ENCODE measurements at places on chromosomes 13 and 19.

DNA sequence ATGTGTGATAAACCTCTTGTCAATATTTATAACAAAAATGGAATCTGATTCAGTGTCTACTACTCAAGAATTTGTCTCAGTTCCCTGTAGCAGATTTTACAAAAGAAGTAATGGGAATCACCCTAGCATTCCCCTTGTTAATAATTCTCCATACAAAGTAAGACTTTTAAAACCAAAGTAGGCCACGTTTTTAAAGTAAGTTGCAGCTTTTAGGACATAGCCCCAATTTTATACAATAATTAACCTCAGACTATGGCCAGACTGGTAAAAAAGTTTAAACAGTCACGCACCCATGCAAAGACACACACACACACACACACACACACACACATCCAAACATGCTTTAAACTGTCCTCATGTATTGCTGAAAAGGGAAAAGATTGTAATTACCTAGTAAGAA, 589.9 kb downstream of the PCDH9 start:
- no peak for DNase-seq

DNA sequence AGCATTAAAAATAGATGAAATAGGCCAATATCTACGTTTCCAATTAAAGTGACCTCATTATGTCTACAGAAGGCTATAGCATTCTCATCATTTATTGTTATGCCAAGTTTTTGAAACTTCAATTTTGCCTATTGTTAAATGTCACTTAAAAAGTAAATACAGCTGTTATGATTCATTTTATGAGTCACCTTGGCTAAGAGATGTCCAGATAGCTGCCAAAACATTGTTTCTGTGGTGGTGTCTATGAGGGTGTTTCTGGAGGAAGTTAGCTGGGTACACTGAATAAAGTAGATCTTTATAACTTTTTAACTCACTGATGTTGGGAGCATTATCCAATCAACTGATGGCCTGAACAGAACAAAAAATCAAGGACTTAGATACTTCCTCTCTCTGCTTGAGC, 1209.7 kb upstream of the PCDH9 start:
- DNase-seq = no peak

GRCh38 chr13:66159511-66159910, 1070.6 kb downstream of the PCDH9 start:
- DNase-seq = no peak

GRCh38 chr13:106416645-106417044, 118.8 kb downstream of the EFNB2 start:
- DNase-seq = no peak

- peak; percentile 59 for DNase-seq
Observed at GRCh38 chr19:55373993-55374757, 2.5 kb upstream of the TMEM190 start.

- DNase-seq = no peak
Observed at GRCh38 chr19:32611161-32611560, 30.2 kb downstream of the PDCD5 start.

- no peak for DNase-seq
Observed at GRCh38 chr13:79703772-79704171, 222.8 kb downstream of the NDFIP2 start.

- DNase-seq = peak; percentile 61
Observed at GRCh38 chr13:77026861-77027621, at the start of gene FBXL3. Gene FBXL3, minus strand, starts transcription at chr13:77027159. Its CDS starts 5,299 bp downstream, at chr13:77021860.

DNA sequence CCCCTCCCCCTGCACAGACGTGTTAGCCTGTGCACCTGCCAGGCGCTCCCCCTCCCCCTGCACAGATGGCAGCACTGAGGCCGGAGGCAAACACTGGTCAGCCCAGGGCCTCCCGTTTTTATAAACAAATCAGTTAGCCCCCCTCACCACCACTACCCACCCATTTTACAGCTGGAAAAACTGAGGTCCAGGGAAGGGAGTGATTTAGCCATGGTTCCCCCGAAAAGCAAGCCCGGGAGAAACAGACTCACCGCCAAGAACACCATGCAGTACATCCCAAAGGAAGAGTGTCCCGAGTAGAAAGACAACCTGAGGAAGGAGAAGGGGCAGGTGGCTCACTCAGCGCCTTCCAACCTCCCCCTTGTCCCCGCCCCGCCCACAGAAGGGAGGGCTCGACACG, 8.7 kb downstream of the PLPP2 start:
- DNase-seq = no peak

- DNase-seq = no peak
Observed at GRCh38 chr19:55486971-55487923, 989 bp upstream of the SSC5D start.

DNA sequence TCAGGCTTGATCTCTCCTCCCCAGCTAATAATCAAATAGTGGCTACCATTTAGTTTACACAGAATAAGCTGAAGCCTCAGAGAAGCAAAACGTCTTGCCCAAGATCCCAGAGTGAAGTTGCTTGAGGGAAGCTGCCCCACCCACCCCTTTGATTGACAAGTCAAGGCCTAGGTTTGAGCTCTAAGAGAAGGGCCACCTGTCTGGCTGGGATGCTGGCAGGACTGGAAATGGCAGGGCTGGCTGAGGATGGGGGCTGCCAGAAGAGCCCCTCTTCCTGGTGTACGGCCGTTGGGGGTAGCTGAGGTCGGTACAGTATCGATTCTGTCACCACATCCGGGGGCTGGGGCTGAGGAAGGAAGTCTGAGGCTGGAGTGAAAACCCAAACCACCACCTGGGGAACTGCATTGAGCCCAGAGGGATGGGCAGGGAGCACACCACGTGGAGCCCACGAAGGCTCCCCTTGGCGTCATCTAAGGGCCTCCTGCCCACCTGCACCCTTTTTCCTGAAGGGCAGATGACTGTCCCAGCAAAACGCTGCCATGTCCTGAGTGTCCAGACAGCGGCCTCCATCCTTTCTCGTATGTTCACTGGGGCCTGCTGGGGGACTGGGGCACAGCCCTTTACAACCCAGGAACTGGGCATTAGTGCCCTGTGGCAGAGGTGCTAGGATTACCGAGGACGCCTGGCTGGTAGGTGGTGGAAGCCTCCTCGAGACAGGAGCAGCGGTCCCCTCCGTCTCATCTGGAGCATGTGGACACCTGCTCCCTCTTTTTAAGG, 1.4 kb upstream of the PRKD2 start:
- DNase-seq = peak; percentile 56

DNA sequence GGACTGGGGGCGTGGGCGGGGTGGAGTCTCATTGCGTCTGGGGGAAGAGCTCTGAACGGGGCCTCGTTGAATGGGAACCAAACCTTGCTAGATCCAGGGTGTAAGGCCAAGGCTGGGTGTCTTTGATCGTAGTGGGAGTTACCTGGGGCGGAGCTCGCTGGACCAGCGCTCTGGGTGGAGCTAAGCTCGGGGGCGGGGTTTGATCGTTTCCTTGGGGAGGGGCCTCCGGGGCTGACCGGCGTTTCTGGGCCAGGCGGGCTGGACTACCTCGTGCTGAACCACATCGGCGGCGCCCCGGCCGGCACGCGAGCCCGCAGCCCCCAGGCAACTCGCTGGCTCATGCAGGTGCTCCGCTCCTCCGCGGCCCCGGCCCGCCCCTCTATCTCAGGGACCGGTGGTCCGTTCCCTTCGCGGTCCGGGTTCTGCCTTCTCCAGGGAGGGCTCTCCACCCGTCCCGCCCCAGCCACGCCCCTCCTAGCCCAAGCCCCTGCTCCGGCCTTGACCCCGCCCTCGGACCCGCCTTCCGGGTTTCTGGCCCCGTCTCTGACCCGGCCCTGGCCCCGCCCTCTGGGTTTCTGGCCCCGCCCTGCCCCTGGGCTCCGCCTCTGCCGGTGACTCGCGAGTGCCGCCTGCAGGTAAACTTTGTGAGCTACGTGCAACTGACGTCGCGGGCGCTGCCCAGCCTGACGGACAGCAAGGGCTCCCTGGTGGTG, 3.3 kb upstream of the RPL36 start:
- peak; percentile 100 for DNase-seq

DNA sequence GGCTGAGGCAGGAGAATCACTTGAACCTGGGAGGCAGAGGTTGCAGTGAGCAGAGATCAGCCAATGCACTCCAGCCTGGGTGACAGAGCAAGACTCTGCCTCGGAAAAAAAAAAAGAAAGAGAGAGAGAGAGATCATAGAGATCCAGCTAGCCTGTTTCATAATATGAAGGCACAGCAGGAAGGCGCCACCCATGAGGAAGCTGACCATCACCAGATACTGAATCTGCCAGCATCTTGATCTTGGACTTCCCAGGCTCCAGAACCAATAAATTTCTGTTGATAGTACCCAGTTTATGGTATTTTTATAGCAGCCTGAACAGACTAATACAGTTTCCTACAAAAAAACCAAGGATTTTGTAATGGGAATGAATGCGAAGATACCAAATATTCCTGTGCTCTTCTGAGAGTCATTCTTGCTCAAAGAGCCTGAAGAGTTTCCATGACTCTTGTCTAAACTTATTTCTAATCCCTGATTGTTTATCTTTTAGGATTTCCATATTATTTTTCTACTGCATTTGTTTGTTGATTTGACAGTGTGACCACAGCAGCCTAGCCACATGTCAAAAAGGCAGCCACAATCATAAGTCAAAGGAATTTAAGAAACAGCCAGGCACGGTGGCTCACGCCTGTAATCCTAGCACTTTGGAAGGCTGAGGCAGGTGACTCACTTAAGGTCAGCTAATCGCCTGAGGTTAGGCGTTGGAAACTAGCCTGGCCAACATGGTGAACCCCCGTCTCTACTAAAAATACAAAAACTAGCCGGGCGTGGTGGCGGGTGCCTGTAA, 37.7 kb upstream of the PDCD5 start:
- no peak for DNase-seq

GRCh38 chr19:47608969-47609905, at the start of gene BICRA:
Gene BICRA, plus strand, starts transcription at chr19:47609134. Its CDS starts 64,441 bp downstream, at chr19:47673575.
- DNase-seq = peak; percentile 85

- DNase-seq = no peak
Observed at GRCh38 chr13:106041445-106041844, 494.0 kb downstream of the EFNB2 start.

DNA sequence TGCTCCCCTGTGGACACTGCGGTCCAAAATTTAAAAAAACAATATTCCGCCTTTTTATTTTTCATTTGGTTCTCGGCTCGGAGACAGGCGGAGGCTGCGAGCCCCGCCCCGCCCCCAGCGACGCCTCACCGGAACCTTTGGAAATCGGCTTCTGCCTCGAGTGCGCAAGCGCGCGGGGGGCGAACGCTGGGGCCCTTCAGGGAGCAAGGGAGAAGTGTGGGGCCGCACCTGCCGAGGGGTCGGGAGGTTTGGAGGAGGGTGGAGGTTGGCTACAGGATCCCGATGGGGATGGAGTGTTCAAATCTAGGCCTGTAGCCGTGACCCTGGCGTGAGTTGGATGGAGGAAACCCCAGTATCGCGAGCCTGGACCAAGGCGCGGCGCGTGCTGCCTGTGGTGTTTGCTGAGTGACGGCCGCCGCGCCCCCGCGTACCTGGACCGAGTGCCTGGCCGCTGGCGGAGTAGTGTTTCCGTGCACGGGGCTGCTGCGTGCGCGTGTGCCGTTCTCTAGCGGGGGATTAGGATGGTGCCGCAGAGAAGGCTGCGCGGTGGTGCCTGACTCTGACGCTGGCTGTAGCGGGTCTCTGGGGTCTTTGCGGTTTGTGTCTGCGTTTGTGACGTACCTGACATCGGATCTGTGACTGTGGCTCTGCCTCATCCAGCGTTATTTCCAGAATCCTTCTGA, 565 bp upstream of the ZFP30 start:
- peak; percentile 68 for DNase-seq

DNA sequence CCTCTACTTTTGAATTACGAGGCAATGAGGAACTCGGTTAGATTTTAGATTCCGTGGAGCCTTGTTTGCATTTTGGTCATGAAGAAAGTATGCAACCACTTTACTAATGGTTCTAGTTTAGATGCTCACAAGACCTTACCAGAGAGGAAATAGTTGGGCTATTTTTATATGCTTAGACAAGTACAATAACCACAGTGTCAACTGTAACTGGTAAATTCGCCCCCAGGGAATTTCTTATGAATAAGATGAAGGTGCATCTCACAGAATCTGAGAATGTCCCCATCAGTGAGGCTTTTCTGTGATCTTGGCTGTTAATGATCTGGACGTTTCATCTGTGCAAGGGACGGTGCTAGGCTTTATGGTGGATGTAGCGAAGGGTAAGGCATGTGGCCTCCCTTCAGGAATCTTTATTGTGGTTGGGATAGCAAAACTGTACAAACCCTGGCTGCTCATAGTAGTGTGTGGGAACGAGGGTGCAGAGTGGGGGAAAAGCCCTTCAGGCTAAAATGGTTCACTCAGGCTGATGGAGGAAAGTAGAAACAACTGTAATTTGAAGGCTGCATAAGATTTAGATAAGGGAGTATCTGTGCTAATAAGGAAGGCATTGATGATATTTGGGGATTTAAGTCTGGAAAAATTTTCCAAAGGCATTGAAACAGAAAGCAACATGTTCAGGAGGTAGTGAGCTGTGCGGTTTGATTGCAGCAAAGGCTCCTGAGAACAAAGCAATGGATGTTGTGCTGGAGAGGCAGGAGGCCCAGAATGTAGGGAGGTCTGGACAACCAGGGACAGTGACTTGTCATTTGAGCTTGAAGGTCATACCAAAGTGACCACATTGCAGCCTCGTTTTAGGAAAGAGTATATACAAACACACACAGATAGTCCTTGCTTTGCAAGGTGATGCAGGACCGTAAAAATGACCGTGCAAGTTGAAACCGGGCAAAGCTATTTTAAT, 28.4 kb downstream of the UBAC2 start:
- no peak for DNase-seq

DNA sequence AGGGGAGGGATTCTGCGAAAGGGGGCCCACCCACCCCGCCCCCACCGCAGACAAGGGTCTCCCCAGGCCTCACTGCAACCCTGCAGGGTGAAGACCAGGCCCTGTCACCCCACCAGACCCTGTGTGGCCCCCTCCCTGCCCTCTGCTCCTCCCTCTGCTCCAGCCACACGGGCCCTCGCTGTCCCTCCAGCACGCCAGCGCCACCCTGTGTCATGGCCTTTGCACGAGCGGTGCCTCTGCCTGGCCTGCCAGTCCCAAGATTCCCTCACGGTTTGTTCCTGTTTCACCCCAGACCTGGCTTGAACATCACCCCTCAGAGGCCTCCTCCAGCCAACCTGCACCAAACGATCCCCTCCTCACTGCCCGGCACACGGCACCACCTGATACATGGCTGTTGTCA, 27.3 kb downstream of the PIP5K1C start:
- DNase-seq = no peak

GRCh38 chr13:37966266-37966665, 96.7 kb upstream of the TRPC4 start:
- DNase-seq = no peak

- no peak for DNase-seq
Observed at GRCh38 chr13:30744681-30745077, 9.3 kb downstream of the ALOX5AP start.

DNA sequence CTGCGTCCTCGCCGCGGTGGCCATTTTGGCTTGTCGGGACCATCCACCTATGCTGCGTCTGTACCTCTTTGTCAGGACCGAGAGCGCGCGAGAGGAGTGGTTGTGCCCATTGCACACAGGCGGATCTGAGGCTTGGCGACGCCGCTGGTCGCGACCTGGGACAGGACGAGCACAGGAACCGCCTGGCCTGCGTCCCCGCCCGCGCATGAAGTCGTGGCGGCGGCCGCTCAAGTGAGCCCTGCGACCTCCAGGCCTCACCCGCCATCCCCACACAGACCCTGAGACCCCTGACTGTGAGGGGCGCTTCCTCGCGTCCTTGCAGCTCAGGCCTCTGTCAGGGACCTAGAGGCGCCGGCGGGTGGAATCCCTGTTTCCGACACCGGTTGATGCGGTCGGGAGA, 16.8 kb downstream of the ZNF586 start:
- DNase-seq = no peak

Data from HuH-7.5 (cell line).